CD4-positive, alpha-beta T cell treated with Interleukin-10 for 1 hour (primary cell): ENCODE measurements at places on chromosomes 13 and 19.

DNA sequence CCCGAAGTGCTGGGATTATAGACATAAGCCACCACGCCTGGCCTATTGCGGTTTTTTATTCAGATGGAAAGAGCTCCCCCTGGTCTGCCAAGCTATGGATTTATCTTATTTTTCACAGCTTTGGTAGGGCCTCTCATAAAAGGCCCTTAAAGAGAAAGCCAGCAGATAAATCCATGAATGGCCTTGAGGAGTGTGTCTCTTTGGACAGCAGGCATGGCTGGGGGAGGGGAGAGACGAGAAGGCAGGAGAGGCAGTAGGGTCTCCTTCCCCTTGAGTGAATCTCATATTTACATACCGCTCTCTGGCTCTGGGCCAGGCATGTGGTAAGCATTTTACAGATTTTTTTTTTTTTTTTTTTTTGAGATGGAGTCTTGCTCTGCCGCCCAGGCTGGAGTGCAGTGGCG is 25.2 kb downstream of the MARK4 start:
- no peak for DNase-seq

- DNase-seq: no peak
Measured at GRCh38 chr13:111846391-111847159, 220.4 kb upstream of the SOX1 start.

DNA sequence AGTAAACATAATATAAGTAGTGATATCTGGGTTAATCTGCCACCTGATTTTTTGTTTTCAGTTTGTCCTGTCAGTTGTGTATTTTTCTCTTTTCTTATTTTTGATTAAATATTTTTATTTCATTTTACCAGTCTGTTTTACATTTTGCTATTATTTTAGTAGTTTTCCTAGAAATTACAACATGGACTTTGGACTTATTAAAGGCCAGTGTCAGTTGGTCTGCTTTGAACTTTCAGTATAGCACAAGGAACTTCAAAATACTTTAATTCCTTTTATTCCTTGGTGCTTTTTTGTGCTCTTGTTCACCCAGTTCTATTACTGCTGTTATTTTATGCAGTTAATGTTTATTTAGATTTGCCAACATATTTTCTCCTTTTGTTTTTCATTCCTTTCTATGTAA is 149.6 kb downstream of the PDS5B start:
- no peak for DNase-seq

DNA sequence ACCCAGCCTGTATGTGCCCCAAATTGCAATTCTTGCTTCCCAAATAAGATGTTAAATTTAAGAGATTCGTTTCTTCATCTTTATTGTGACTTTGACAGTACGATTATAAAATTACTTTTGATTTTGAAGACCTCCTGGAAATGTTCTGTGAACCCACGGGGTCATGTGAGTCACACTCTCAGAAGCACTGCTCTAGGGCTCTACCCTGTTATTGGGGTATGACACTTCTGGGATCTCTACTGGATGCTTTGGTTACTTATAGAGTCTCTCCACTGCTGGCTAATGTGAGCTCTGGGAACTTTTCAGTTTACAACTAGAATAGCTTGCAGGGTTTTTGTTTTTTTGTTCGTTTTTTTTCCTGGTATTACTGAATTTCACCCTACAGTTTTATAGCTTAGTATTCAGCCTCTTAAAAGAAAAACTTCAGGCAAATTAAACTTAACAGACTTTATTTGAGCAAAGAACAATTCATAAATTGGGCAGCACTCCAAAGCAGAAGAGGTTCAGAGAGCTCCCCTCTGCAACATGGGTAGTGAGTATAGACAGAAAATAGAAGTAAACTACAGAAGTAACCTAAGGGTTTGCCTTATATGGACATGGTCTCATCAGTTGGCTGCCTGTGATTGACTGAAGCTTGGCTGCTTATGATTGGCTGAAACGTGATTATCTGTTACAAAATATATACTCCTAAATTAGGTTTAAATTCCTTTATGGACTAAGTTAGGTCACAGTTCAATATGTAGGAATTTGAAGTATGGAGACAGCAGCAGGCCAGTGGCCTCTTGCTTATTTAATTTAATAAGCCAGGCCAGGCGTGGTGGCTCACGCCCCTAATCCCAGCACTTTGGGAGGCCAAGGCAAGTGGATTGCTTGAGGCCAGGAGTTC is 28.5 kb upstream of the PSPC1 start:
- no peak for DNase-seq
